ENCODE measurements at places on chromosomes 2 and 18. TPM values are rescaled to one million over a fixed set of nuclear protein-coding genes. Genes with fewer than 3 reads are reported as not detected.

TSN gene
- 35.5 TPM for total RNA-seq

GRCh38 chr2:72963423-72964145 is 46.3 kb downstream of the EMX1 start:
- DNase-seq, result no peak

GRCh38 chr2:69253611-69254301 is 133.3 kb downstream of the GFPT1 start:
- DNase-seq, result peak; percentile 37

DNA sequence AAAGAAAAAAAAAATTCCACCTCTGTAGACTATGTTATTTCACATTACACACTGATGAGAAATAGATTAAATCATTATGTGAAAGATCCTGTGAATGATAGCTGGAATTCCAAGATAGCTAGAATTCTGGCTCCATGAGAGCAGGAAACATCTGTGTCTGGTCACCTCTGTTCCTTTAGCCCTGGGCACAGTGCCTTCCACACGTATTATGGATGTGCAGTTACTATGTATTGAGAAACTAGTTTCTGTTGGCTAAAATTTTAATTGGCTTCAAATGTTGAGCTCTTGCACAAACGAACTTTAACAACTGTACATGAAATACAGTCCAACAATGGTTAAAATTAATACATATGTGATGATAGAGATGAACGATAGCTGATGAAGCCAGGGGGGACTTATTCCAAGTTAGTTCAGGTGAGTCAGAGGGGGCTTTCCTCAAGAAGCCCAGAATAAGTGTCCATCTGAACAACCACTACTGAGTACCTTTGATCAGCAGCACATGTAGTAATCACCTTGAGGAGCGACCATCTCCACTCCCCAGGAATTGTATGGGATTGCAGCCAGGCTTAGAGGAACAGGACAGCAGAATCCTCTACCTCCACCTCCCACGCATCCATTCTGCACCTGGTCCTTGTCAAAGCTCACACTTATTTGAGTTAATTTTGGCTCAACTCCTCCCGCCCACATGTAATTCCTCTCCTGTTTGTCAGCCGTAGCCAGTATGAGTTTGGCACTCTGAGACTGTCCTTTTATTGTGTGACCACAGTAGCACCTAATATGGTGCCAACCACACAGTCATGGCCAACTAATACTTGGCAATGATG is 68.6 kb downstream of the NABP1 start:
- DNase-seq, result peak; percentile 21

CPS1 gene
- total RNA-seq, result 2.7 TPM

SMYD1 gene
- 138 TPM for total RNA-seq

- no peak for DNase-seq
These were observed 97.8 kb upstream of the AQP4 start for GRCh38 chr18:26963292-26963691.

GRCh38 chr18:56550121-56550520 is 88.3 kb downstream of the TXNL1 start:
- no peak for DNase-seq

DNA sequence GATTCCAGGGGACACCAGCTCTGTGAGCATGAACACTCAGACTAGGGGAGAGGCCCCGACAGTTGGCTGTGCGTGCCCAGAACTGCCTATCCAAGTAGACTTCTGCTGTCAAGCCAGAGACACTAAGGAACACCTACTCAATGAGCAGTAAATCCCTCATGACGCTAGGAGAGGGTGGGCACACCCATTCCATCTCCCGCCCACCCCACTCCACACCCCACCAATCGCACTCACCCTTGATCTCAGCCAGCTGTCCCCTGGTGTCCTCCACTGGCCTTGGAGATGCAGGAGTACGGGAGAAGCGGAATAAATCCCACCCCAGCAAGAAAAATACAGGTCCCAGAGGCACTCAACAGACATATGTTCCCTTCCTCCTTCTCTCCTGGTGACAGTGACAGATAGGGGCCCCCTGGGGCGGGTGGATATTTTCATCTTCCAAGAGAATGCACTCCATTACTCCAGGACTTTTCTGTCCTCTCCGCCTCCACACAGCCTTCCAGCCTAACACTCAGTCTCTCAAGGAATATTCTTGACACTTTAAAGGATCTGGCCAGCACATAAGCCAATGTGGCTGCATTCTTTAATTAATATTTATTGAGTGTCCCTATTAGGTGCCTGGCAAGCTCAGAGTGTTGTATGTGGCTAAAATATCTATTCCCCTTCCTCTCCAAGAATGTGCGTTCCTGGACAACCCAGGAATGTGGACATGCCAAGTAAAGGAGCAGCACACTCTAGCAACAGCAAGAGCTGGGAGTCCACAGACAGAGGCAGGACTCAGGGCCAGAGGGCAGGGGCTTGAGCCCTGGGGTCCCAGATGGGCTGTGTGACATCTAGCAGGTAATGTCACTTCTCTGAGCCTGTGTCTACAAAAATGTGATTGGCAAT is 13.1 kb upstream of the SMAD7 start:
- DNase-seq, result no peak

DNA sequence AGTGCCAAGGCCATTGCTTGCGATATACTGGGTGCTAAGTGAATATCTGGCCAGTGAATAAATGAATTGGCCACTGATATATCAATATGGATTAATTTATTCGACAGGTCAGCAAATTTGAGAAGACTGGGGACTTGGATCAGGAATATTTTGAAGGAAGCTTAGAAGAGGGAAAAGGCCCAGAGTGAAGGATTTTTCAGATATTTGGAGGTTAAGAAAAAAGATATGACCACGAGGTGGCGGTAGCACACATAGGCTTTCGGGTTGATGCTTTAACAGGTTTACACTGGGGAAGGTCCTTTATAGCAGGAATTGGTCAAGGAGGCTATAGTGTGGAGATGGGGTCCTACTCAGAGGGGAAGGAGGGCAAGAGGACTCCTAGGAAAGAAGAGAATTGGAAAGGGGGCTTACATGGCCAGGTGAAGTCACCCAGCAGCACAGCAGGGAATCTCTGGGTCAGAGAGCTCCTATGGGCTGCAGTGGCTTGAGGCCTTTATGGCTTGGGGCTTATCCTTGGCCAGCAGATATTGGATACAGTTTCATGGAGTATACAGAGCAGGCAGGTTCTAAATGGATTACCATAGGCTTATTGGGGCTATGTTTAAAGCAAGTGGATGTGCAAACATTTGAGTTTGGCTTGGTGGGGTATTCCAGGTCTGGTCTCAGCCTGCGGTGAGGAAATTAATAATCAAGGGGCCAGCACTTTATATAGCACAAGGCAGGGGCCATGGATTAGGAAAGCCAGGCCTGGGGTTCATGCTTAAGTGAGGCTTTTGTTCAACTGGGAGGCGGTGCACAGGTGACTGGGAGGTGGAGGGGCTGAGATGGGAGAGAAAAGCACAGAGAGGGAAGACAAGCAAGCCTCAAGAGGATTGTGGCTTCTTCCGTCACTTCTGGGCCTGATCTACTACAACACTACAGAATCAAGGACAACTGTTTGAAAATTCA is 9.7 kb downstream of the IL1RN start:
- no peak for DNase-seq

DNA sequence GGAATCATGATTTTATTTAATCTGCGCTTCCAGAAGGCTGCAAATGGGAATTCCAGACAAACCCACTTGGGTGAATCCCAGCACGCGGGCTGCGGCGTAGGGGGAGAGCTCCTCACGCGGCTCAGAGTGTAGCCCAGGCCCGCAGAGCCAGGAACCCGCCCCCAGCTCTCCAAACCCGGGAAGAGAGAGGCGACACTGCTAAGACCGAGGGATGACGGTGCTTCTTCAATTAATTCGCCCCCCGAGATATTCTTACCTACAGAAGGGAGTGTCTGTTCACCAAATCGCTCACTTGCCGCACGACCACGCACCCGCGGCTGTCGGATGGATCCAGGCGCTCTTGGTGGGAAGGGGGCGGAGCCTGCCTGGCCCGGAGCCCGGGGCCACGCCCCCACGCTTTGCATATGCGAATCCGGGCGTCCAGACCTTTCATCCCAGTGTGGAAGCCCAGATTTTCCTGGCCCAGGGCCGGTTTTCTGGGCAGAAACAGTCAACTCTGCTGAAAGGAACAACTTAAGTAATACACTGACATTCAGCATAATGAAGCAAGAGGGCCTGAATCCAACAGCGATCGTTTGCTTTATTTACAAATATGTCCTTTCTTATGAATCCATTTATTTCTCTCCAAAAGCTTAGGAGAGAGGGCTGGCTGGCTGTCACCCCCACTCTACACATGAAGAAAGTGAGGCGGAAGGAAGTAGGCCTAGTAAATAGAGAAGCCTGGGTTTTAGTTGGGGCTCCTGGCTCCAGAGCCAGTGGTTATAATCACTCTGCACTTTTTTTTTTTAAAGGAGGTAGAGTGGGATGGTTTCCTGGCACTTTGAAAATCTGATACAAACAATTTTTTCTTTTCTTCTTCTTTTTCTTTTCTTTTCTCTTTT is at the start of gene SLC19A3:
Gene SLC19A3 (minus strand): TSS at position 342 of the 881 bp plus-strand sequence. CDS start 15,710 bp downstream, outside the sequence.
- peak; percentile 92 for DNase-seq

DNA sequence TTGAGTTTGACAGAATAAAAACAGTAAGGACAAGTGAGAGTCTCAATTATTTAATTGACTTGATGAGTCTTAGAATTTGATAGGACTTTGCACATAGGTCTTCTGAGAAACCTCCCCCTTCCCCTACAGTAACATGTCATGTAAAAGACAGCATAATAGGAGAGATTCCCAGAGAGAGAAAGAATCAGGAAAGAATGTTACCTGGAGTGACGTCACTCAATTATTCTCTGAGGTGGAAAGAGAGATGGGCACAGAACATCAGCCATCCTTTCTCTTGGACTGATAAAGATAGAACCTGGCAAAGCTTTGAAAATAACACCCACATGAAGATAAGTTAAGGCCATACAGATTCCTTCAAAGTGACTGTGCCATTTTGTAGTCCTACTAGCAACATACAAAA is 19.3 kb upstream of the FRZB start:
- DNase-seq, result no peak

PJVK gene
- 1.4 TPM for total RNA-seq

GRCh38 chr2:65043001-65043400 is 13.2 kb upstream of the CEP68 start:
- no peak for DNase-seq

SAG gene
- not detected for total RNA-seq

- no peak for DNase-seq
These were observed 734.4 kb downstream of the CBLN2 start for GRCh38 chr18:71809711-71810110.

- no peak for DNase-seq
These were observed 11.2 kb downstream of the DGUOK start for GRCh38 chr2:73937899-73938298.

DNA sequence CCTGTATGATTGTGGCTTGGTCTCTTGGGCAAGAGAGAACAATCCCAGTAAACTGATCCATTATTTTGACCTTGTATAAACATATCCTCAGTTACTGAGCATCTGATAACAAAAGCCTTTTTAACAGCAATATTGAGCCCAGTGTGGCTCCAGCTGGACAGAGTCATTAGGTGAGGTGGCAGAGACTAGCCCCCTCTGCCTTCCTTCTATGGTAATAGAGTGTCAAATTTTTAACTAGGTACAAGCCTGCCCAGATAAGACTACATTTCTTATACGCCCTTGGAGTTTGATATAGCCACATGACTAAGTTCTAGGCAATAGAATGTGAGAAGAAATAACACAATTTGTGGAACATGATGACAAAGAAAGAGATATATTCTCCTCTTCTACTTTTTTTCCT is 56.2 kb downstream of the HNMT start:
- no peak for DNase-seq

SLC5A7 gene
- not detected for total RNA-seq

GRCh38 chr2:180505203-180505602 is 475.2 kb upstream of the UBE2E3 start:
- no peak for DNase-seq

- DNase-seq, result no peak
These were observed 138.7 kb downstream of the PRKCE start for GRCh38 chr2:45789961-45790723.

DNA sequence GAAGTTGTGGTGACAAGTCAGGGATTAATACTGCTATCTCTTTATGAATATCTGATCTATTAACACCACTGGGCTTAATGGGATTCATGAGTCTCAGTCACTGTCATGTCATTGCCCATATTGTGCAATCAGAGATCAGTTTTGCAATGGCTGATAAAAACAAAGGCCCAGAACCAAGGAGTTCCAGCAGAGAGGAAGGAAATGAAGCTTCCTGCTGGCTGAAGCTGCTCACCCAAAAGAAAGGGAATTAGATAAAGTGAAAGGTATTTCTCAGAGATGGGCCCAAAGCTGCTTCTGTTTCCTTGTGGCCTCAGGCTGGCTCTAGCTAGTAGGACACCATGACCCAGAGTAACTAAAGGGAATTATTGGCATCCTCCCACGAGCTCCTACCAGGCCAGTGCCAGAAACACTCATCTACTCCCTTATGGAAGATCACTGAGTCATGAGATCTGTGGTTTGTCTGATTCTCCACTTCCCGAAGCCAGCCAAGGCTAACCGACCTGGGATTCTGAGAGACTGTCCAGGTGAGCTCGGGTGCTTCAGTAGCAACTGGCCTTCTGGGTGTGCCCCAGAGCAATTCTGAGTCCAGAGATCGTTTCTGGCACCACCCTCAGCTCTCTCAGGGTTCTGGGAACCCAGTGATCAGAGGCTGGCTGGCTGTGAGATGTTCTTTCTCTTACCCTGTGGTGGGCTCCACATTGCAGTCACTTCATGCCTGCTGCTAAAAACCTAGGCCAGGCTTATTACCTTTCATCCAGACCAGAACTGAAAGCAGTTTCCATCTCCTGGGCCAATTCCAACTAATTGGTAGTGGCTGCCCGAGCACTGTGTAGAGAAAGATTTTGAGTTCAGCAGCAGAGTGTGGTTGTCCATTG is 129.5 kb upstream of the PELI1 start:
- DNase-seq, result peak; percentile 53

GRCh38 chr2:236273126-236273525 is 8.9 kb upstream of the ASB18 start:
- DNase-seq, result no peak

DNA sequence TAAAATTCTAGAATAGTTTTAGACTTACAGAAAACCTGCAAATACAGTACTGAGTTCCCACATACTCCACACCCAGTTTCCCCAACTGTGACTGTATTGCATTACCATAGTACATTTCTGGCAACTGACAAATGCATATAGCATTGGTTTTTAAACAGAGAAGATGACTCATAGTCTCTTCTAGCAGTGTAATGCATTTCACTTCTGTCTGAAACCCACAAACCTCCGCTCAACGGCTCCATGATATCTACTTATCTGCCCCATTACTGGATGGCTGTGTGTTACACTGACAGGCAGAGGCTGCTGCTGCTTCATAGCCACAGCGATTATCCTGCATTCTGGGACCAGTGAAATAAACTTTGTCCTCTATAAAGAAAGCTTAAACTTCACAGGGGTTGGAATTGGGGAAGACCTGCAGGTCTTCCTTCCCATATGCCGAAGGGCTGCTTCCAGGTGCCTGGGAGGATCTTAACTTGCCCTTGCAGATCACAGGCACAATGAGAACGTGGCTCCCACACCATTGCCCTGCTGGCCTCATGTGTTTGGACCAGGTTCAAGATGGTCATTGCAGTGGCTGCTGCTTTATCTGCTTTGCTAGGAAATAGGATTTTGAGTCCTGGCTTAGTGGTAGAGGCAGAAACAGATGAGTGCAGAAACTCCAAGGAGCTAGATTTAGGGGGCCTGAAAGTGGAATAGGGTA is 742.6 kb upstream of the HS6ST1 start:
- DNase-seq, result no peak

- no peak for DNase-seq
These were observed 74.8 kb upstream of the SLC39A10 start for GRCh38 chr2:195582188-195582587.

EFHD1 gene
- 16.9 TPM for total RNA-seq

IL1R2 gene
- 8.3 TPM for total RNA-seq
